Bone marrow (tissue), 2 donors: ENCODE measurements at places on chromosomes 2 and 18.

GRCh38 chr2:64260817-64261216, 116.6 kb upstream of the PELI1 start:
- peak; percentile 38 for DNase-seq

GRCh38 chr18:79971986-79972385, 7.5 kb downstream of the HSBP1L1 start:
- DNase-seq, result no peak

DNA sequence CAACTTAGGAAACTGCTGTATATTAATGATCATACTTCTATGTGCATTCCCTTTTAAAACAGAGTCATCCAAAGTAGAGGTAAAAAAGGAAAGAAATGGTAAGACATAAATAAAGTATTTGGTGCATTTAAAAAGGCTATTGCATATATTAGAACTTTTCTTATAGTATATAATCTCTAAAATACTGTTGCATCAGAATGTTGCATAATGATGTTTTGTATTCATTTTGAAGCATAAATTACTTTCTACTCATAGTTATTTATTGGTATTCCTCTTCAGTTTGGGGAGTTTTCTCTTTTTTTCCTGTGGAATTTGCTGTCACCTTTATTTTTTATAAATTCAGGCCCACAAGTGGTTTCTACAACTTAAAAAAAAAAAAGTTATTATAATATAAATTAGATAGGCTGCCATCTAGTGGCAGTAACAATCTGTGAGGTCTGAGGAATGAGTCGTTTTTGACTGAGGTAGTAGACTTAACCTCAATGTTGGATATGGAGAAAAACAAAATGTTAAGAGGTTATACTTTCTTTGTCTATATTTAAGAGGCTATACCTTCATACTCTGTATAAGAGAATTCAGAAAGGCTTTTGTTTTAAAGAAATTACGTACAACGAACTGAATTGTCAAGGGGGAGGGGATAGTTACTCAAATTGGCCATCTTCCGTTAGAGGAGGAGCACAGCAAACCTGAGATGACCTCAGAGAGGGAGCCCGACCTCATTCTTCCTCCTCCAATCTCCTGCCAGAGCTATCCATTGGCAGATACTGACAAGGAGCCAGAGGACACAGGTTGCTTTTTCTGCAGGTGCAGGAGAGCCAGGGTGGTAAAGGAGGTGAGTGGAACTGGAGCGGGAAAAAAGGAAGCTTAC, 23.8 kb downstream of the ANKAR start:
- no peak for DNase-seq

GRCh38 chr2:197152451-197153228, 157.9 kb downstream of the ANKRD44 start:
- DNase-seq, result peak; percentile 98

- no peak for DNase-seq
Observed at GRCh38 chr2:99636144-99637034, 146.6 kb upstream of the REV1 start.

GRCh38 chr2:70522627-70523026, 31.0 kb downstream of the TGFA start:
- DNase-seq, result no peak
